ENCODE measurements at places on chromosomes 5 and 9. TPM values are rescaled to one million over a fixed set of nuclear protein-coding genes. Genes with fewer than 3 reads are reported as not detected.

DNA sequence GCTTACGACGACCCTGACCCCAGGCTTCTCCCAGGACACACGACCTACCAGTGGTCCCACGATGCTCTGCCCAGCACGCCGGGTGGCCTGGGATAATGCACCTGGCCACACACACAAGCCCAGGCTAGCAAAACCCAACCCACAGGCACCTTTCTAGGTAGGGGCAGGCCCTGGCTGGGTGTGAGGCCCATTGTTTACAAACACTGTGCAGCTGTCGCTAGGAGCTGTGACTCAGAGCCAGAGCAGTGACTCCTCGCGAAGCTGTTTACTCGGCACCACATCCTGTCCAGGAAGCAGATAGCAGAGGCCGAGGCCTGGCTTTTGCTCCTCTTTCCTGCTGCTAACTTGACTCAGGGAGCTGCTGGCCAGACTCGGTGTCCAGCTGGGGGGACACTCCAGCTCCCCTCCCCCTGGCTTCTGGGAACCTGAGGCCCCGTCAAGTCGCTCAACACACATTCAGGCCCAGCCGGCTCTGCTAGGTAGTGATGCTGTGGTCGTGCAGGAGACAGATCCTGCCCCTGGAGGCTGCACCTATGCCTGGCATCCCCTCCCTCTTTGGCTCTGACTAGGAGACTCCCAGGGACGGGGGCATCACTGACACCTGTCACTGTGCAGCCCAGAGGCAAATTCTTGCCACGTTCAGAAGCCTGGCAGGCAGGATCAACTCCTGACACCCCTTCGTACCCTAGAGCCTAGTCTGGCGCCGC, 12.8 kb upstream of the RALGDS start:
- DNase-seq = no peak

DNA sequence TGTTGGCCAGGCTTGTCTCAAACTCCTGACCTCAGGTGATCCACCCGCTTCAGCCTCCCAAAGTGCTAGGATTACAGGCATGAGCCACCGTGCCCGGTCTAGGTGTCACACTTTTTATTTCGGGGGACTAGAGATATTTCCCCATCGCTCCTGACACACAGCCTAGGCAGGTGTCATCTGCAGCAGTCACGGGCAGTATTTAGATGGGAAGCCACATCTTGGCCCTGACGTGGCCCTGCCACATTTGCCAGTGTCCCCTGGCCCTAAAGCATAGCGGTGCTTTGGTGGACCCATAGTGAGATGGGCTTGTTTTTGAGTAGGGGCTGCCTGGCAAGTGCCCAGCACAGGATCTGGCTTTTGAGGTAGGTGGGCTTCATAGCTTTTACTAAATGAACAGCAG, 45.0 kb upstream of the LRRTM2 start:
- no peak for DNase-seq

- DNase-seq = no peak
These were observed 515.2 kb upstream of the BRINP1 start for GRCh38 chr9:119884438-119884837.

DNA sequence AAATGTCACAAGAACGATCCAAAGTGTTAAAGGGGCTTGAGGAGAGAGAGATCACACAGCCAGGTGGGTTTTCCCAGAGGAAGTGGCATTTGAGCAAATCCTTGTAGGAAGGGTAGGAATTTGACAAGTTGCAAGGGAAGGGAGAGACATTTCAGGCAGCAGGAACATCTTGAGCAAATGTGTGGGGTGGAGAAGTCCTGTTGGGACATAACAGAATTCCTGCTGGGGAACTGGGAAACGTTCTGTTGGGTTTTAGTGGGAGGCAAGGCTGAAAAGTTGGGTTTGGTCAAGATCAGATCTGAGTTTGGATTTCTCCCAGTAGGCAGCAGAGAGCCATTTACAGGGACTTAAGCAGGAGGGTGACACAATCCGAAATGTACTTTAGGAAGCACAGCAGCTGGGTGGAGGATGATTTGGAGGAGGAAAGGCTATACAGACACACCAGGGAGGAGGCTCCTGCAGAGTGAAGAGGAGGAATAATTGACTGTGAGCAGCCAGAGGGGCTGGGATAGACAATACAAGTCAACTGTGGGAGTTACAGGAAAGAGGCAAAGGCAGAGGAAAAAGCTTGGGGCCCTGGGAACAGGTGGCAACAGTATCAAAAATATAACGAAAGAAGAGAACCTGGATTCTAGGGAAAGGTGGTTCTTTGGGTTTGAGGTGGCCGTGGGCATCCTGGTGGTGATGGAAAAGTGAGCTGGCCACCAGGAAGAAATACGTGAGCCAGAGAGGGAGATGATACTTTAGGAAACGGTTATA, 3.1 kb upstream of the ZSWIM6 start:
- no peak for DNase-seq

The FBP1 gene
- total RNA-seq = 14.5 TPM

GRCh38 chr5:124302533-124302932, 443.9 kb downstream of the ZNF608 start:
- no peak for DNase-seq

The RETREG1 gene
- total RNA-seq = 63.4 TPM

- no peak for DNase-seq
These were observed 21.3 kb downstream of the SPRY4 start for GRCh38 chr5:142303565-142303964.

The PCDHA3 gene
- 0.29 TPM for total RNA-seq

- no peak for DNase-seq
These were observed 154.6 kb upstream of the NR3C1 start for GRCh38 chr5:143558048-143558447.

- no peak for DNase-seq
These were observed 83.5 kb downstream of the ARHGAP26 start for GRCh38 chr5:142853682-142854081.

The PCDHA9 gene
- total RNA-seq = 0.22 TPM

- DNase-seq = no peak
These were observed 52.9 kb upstream of the ZNF366 start for GRCh38 chr5:72559866-72560766.

GRCh38 chr5:54822324-54822687, 163.1 kb downstream of the ESM1 start:
- no peak for DNase-seq

The KIF12 gene
- 0.84 TPM for total RNA-seq

- DNase-seq = no peak
These were observed 890.5 kb upstream of the CTNND2 start for GRCh38 chr5:12794476-12795332.

DNA sequence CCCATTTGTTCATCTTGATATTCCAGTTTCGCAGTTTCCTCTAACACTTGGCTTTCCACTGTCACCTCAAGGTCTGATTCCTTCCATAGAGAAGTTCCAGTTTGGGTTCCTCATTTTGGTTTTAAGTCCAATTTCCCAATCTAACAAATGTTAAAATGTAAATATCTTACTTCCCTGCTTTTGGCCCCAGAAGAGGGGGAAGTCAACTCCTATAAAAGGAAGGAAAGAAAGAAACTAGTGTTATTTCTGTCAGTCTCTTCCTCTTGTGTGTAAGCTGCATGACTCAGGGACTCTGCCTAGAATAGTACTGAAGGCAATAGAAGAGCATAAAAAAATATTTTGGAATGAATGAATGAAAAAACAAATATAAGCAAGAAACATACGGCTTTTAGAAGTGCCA, 127.5 kb upstream of the CCNG1 start:
- DNase-seq = no peak

The GPR151 gene
- not detected for total RNA-seq

DNA sequence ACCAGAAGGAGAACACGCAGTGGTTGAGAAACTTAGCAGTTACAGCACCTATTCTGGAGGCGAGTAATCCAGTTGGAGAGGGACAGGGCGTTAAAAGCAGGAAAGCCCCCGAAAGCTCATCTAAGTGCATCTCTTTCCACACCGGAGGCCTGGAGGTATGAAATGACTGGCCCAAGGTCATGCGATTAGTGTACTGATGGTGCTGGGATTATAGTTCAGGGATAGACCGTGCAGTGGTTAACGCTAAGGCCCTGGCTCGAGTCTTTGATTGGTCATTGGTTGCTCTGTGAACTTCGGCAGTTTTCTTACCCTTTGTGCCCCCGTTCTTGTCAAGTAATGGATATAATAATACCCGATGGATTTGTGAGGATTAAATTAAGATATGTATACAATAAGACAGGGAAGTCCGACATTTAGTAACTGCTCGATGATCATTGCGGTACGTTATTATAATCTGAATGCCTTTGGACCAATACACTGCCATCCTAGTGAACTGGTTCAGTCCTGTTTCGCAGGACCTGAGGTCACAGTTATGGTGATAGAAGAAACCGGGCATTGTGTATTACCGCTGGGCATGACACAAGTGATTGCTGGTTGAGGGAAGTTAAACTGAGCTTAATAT, 960 bp downstream of the CANX start:
- DNase-seq = no peak

The CARTPT gene
- not detected for total RNA-seq

- DNase-seq = no peak
These were observed 20.8 kb downstream of the DCANP1 start for GRCh38 chr5:135426102-135427082.

- DNase-seq = no peak
These were observed 7.1 kb downstream of the BRD9 start for GRCh38 chr5:885529-885928.

- no peak for DNase-seq
These were observed 44.6 kb downstream of the CXXC5 start for GRCh38 chr5:139692679-139693308.

DNA sequence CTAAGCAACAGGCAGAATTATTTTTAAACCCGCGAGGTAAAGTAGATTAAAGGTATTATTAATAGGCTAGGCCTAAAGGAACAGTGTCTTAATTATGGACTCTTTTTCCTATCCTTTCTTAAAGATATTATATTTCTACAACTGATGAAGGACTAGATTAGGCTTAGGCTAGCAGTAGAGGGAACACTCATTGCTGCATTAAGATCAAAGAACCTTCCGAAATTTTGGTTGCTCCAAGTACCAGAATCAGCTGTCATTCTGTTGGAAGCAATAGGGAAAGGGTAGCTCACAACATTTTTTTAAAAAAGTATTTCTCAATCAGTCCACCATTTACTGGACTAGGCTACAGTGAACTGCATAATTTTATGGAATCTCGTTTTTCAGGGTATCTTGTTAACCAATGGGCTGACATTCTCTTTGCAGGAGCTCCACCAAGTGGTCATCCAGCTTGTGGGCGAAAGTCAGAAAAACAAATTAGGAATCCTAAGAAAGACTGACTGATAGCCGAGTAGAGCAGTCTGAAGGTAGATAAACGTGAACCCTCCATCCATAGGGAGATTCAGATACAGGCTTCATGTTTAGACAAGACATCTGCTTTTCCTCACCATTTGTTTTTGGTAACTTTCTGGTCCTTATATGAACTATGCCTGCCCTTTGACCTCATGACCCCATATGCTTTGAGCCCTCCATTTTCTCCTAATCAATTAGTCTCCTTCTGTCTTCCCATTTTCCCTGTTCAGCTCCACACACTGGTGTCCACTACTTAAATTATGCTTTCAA, 103.6 kb upstream of the CHD1 start:
- no peak for DNase-seq

- no peak for DNase-seq
These were observed 115.3 kb downstream of the MARCHF11 start for GRCh38 chr5:16064135-16064893.

- DNase-seq = no peak
These were observed 6.1 kb upstream of the PTGS1 start for GRCh38 chr9:122364783-122365150.

DNA sequence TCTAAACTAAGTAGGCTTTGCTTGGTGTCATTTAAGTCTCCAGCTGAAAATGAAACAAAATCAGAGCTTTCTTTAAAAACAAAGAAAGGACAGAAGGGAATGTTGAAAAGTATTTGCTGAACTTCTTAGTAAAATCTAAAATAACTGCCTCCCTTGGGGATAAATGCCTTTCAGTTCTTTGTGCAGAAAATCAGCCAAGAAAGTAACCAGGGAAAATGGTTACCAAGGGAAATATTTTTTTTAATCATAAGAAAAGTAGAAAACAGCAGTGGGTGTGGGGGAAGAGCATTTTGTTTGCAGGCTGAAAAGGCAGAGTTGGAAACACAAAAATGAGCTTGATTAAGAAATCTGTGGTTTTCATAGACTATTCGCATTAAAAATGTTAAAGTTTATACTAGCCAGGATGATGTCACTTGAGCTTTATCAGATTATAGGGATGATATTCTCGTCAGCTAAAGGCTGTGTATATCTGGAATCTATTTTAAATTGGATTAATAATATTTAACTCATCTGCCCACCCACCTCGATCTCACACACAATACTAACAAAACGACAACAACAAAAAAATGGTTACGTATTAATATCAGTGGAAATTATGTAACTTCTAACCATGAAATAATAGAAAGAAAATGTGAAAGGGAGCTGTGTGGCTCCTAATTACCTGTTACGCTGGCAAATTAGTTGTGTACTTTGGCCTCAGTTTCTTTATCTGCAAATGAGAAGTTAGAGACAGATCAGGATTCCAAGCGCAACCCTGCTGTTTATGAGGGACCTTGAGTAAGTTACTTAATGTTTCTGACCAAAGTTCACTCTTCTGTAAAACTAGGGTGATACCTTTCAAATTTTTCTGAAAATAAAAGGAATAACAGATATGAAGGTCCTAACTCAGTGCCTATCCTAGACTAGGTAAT, at the start of gene ECM2:
Gene ECM2, minus strand, starts transcription at position 51 of the 911 bp plus-strand sequence. CDS start 13,124 bp downstream, outside the sequence.
- DNase-seq = no peak

The ELOVL7 gene
- 5.6 TPM for total RNA-seq

The LCN9 gene
- not detected for total RNA-seq

DNA sequence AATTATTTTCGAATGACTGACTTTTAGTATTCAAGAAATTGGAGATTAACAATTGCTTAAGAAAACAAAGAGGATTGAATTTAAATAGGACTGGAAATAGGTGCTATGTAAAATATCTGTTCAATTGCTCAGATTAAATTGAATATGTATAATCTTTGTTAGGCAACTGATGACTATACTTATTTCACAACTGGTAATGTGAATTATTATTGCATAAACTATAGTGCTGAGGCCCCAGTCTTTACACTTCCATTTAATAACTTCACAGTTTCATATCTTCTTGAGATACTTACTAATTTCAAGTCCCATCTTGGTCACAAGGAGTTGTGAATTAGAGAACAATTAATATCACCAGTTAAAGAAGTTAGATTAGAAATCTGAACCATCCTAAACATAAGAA, 16.7 kb downstream of the CEP78 start:
- DNase-seq = no peak

DNA sequence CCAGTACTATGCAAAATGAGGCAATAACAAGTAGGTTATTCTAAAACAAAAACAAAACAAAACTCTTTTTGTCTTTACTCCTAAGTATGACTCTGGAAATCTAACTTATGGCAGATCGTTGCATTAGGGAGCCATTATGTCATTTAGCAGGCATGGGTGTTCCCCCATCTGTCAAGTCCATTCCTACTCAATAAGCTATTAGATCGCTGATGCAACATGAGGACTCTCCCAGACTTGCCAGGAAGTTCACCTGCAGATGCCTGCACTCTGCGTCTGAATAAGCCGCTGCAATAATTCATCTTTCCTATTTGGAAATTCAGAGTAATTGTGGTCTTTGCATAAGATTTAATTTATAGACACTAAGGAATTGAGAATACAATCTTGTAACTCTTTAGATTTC, 585.0 kb downstream of the KIF4B start:
- DNase-seq = no peak

- no peak for DNase-seq
These were observed 118.4 kb upstream of the PRSS3 start for GRCh38 chr9:33676746-33677505.

The DNM1 gene
- 24.1 TPM for total RNA-seq

Data from mesenteric fat pad (tissue), 1 donor.